ENCODE measurements at places on chromosomes 12 and 14.

GRCh38 chr12:113066813-113067400 lies 10.4 kb downstream of the DTX1 start:
- DNase-seq, result no peak

DNA sequence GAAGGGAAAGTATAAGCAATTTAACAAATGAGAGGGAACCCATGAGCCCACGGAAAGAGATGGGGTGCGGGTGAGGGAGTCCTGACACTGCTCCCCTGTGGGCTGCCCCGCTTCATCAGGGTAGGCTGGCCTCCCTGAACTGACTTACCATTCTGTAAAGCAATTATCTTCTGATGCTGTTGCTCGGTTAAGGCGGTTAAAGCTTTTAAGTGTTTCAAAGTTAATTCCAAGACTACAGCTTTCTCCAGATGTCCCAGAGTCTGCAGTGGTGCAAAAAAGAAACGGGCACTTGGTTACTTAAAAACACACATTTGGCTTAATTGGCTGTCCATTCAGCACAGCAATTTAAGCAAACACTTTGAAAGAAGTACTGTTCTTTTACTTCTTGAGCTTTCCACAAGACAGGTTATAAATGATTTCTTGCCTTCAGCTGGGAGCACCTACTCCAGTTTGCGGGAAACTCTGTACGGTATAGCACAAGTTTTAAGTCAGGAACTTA lies 1.3 kb downstream of the BHLHE41 start:
- no peak for DNase-seq

- no peak for DNase-seq
These were observed 295.2 kb downstream of the CACNA1C start for GRCh38 chr12:2347844-2348481.

DNA sequence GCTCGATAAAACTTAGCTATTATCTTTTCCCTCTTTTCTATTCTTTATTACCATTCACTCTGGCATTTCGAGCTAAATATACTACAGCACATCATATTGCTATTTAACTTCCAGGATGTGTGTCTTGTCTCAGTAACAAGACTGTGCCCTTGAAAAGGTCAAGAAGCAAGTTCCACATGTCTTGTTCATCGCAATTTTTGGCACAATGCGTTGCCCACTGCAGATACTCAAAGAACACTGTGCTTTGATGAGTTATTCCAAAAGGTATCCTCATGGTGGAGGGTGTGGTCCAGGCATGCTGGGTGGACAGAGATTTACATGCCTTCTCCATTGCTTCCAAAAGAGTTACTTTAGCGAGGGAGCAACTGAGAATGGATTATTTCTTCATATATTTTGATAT lies 6.6 kb downstream of the E2F7 start:
- DNase-seq, result peak; percentile 41

GRCh38 chr14:74506411-74506851 lies 12.9 kb downstream of the ISCA2 start:
- DNase-seq, result no peak
